Islet precursor cell (in vitro differentiated cells): ENCODE measurements at places on chromosomes 5 and 9.

GRCh38 chr5:88085462-88085861 lies 183.2 kb downstream of the TMEM161B start:
- no peak for DNase-seq

DNA sequence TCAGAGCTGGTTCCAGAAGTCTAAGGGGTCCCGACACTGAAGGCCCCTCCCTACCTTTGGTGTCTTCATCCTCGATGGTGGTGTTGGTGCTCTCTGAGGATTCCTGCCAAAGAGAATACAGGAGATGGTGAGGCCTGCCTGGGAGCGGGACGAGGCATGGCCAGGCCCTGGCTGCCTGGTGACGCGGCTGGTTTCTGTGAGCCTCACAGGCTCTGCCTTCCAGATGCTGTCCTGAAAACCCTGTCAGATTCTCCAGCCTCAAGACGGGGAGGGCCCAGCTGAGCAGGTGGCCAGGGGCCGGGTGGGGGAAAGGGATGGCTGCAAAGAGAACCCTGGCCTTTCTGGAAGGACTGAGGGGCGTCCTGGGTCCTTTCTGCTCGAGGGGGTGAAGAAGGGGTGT lies 48.8 kb downstream of the SLC6A7 start:
- no peak for DNase-seq

DNA sequence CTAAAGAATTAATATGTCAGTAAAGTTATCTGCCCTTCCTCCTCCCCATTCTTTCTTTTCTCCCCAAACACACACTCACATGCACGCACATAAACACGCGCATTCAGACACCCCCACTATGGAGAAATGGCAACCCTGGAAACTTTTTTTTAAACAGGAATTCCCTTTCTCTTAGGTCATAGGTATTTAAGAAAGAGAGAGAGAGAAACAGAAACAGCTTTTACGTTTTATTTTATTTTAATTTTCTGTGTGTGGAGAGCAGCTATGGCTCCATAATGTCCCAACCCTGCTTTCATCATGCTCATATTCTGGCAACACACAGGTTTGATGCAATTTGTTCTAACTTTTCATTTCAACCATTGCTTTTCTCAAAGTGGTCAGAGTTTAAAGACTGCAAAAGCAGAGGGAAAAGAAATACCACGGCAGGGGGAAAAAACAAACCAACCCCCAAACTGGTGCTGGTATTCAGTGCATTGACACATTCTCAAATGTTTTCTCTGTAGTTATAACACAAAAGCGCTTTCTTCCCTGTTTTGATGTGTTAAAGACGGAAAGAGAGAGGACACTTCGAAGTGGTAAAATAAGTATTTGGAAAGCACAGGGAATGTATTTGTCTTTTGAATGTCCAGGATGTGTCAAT lies 126.0 kb upstream of the TMEM161B start:
- DNase-seq: no peak

DNA sequence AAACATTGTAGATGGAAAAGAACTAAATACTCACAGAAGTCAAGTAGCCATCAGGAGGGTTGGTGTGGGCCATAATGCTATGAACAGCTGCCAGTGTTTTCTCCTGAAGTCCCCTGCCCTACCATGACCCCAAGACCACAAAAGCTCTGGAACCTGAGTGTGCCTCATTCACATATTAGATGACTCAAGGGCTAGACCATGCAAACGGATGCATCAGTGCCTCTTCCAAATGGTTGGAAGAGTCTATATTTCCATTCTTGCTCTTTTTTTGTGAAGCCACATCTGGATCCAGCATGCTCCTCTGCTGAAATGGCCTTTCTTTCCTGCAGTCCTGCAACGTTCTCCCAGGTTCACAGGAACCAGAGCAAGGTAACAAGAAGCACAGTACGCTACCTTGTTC lies 136.6 kb upstream of the EPB41L4A start:
- no peak for DNase-seq

DNA sequence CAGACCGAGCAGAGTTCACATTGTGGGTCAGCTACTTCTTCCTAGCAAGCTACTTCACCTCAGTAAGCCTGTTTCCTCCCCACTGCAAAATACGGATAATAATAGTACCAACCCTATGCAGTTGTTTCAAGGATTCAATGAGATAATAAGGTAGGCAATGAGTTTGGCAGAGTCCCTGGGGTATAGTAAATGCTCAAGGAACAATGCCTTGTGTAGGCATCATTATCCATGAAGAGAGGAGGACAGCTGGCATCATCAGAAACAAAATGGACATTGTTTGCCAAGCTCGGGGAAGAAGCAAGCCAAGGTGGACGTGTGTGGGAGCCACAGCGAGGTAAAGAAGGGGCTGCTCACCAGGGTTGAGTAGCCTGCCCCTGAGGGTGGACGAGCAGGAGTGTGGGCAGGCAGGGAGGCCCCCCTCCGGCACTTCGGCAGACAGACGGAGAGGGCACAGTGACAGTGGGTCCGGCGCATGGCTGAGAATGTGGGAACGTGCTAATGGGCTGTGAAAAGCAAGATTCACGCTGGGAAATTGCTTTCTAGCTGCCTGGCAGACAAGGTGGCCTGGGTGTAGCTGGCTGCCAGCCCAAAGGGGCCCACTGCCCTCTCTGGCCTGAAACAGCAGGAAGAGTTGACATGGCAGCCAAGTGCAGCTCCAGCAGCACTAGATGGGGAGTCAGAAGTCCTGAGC lies 10.1 kb downstream of the CAMK2A start:
- no peak for DNase-seq

DNA sequence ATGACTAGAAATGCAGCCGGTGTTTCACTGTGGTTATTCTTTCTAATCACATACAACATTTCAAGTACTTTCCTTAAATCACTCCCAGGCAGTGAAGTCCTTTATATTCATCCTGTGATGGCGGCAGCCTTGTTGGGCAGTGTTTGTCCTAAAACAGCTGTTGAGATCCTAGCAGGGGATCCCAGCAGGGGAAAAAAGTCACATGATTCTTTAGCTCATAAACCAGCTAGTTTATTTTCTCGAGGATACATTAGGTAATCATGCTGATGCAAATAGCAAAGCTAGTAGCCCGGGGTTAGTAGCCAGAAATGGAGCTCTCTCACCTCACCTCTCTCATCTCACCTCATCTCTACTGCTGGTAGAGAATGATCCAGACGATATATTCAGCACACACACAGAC lies 70.5 kb downstream of the FOXD1 start:
- no peak for DNase-seq

- DNase-seq: no peak
Observed at GRCh38 chr5:109038209-109038840, 290.6 kb downstream of the FER start.

DNA sequence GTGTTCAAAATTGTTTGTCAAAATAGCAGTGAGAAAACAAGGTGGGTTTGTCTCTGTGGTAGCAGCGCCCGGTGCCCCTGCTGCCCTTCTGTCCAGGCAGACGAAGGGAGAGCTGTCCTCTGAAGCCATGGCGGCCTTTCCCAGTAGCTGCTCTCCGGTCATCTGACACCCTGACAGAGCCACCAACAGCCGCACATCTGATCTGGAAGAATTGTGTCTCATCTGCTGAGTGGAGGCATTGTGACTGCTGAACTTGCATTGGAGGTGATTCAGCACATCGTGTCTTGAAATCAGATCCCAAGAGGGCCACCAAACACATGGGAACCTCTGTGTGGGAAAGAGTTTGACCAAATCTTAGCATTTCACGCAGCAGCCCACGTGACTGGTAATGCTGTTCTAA lies 337.6 kb upstream of the IRX1 start:
- DNase-seq: no peak

DNA sequence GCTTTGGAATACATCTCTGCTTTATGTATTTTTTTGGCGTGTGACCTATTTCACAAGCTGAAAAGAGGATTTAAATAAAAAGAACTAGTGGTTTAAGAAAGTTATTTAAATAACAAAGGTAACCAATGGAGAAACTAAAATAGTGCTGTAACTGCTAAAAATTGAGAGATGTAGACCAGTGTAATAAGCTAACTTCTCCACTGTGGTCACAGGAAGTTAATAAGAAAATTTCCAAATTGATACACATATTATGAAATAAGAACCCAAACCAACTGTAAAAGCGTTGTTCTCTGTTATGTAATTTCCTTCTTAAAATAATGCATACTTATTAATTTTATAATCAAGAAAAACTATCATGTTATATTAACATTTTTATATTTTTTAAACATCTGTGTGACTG lies 29.1 kb upstream of the ZFAND5 start:
- no peak for DNase-seq

DNA sequence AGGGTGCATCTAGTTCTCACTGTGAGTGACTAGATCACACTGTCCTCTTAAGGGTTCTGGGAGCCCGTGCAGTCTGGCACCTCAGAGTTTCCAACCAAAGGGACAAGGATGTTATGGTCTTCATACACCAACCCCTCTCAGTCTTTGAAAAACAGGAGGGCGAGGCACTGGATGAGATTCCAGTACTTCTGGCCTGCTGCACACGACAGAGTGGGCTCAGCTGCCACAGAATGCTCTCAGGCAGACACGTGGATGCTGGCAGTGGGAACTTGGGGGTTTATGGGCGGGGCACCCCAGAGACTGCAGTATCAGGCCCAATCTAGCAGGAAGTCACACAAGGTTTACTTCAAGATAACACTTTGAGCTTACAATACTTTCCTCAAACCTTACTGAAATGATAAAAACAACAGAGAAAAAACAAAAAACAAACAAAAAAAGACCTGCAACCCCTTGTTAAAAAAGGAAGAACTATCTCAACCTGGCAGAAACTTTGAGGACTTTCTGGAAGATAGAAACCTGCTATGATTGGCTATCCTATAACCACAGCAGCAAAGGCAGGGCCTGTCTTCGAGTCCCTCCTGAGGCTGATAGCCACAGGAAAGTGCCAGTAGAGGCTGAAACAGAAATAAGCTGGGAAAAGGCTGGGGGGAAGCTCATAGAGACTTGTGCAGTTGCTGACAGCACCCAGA lies 28.3 kb upstream of the TGFBR1 start:
- DNase-seq: no peak

- no peak for DNase-seq
Observed at GRCh38 chr5:2992806-2993205, 241.3 kb upstream of the IRX2 start.

- no peak for DNase-seq
Observed at GRCh38 chr5:124537107-124537506, 209.3 kb downstream of the ZNF608 start.

DNA sequence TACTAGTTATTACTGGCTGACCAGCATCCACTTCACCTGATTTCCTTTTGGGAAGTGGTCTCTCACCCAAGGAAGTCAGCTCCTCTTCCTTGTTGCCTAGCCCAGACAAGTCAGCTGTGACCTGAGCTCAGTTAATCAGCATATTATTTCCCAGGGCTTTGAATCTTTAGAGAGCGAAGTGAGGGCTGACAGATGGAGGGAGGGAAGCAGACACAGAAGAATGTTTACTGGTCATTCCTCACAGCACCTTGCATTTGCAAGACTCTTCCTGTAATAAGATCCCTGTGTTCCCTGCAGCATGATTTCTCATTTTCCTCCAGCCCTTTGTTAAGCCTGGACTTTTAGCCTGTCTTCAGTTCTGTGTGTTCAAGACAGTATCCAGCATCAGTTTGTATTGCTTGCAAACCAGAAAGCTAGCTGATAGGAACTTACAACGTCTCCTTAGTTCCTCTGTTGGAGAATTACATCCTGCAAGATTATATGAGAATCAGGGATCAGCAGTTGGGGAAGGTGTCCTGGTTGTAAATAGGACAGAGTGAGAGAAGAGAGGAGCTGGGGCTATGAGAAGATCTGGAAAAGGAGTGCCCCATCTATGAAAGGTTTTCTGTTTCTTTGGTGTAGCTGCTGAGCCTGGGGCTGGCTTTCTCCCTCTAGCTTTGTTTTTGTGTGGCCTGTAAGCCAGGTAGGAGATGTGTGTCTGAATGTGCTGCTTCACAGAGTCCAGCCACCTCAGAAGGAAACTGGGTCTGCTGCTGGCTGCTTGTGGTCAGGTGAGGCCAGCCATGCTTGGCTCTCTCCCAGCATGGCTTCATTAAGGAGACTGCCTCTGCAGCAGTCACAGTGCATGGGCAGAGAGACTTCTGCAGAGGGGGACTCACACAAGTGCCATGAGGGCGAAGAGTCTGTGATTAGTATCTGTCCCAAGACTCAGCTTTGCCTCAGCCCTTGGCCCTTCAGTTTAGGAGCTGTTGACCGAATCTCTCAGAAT lies 50.3 kb downstream of the MAN2A1 start:
- peak; percentile 83 for DNase-seq

DNA sequence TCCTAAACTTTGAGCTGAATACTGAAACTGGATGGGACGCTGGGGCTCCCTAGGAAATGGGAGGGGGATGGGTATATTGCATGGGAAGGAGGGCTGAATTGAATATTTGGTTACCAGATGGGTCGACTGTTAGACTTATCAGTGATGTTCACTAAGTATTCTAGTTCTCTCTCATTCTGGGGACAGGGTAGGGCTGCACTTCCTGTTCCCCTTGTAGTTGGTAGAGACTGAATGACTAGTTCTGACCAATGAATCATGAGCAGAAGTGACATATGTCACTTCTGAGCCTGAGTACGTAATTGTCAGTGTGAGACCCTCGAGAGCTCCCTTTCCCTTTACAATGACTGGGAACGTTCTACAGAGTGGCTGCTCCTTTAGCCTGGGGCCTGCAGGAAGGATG lies 55.5 kb upstream of the DMRT1 start:
- no peak for DNase-seq

- DNase-seq: no peak
Observed at GRCh38 chr5:1168796-1169195, 32.6 kb upstream of the SLC6A19 start.

GRCh38 chr5:144390133-144390532 lies 219.5 kb downstream of the KCTD16 start:
- DNase-seq: peak; percentile 55

DNA sequence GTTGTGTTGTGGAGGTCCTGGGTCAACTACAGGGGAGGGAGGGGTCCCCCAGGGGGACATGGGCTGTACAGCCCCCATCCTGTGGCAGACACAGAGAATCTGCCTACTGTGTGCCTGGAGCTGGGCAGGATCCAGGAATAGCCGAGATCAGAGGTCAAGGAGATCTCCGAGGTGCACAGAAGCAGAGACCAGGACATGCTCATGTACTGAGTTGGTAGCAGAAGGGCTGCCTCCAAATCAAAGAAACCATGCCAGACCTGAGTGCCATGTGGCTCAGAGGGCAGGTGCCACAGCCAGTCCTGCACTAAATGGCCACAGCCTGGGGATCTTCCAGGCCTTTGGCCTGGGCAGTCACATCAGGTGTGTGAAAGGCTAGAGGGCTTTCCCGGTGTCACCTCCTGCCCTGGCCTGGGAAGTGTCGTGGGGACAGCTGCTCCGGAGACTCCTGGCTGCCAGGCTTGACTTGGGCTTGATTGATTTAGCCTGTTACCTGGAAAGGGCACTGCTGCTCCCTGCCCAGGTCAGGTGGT lies 27.8 kb downstream of the GSN start:
- DNase-seq: no peak

DNA sequence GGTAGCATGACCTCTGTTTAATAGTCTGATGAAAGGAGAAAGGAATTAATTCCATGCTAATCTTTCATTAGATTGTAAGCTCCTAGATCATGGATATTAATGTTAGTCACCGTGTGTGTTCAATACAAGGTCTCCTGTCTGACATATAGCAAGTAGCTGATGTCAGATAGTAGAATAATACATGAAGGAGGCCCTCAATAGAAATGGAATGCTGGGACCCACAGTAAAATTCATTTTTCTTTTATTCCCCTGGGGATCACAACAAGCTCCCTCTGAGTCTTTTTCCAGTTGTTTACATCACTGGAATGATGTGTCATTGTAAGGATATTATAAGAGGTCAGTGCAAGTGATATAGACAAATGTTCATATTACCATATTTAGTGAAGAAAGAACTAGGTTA lies 240.3 kb upstream of the TRPC7 start:
- no peak for DNase-seq
